ENCODE measurements at places on chromosomes 1 and 21.

- DNase-seq: no peak
- H3K36me3 ChIP-seq: no peaks in the 10 kb centered on the region
- H3K27ac ChIP-seq: no peak overlapping the region
- H3K4me3 ChIP-seq: no peak overlapping the region
- H3K27me3 ChIP-seq: no peaks in the 10 kb centered on the region
Observed at GRCh38 chr1:65197636-65198035, 49.6 kb downstream of the AK4 start.

DNA sequence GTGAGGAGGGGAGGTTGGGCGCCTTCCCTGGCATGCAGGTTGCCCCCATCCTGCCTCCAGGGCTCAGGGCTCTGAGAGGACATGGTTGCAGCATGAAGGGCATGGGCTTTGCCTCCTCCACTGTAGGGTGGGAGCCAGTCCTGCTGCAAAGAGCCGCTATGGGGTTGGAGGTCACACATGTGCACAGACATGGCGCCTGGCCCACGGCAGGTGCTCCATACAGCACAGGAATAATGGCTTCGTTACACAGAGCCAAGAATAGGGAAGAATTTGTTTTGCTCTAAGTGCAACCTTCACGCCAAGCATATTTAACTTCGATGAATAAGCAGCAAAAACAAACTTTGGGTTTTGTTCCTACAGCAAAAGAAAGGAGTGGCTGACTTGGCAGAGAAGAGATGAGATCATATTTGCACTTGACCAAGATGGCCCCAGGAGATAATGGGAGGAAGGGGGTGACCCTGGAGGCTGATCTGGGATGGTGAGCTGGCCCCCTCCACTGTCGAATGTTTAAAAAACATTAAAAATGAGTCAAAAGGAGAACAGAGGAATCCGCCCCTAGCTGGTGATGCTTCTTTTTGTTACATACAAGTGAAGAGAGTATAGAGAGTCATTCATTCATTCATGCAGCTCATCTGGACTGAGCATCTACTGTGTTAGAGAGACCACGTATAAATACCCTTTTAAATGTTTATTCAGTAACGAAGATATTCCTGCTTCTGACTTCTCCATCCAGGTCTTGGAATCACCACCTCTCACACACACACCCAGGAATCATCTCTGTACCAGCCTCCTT is 12.4 kb upstream of the C2CD2 start:
- H3K27me3 ChIP-seq: no peaks in the 10 kb centered on the region
- H3K27ac ChIP-seq: no peak overlapping the region
- no peaks in the 10 kb centered on the region for H3K36me3 ChIP-seq
- no peaks in the 10 kb centered on the region for H3K4me1 ChIP-seq
- H3K4me3 ChIP-seq: no peak overlapping the region

GRCh38 chr21:14353231-14353630 is 29.7 kb downstream of the HSPA13 start:
- no peaks in the 10 kb centered on the region for H3K27me3 ChIP-seq
- no peak overlapping the region for H3K4me3 ChIP-seq
- no peak overlapping the region for H3K27ac ChIP-seq
- no peaks in the 10 kb centered on the region for H3K36me3 ChIP-seq
- DNase-seq: no peak

DNA sequence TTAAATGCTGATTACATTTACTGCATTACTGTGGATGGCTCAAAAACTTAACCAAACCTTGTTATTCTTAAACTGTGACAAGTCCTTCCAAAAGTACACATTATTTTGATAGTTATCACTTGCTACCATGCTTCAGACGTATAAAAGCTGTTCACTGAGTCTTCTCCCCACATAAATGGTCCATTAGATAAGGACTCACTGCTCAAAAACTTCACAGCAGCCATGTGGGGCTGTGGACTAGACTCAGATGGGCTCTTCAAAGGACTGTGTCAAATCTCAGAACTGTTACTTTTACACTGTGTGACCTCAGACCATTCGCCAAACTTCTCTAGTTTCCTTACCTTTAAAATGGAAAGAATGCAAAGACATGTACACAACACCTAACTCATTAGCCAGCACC is 11.6 kb downstream of the SCAF4 start:
- H3K4me3 ChIP-seq: no peak overlapping the region
- no peaks in the 10 kb centered on the region for H3K4me1 ChIP-seq
- no peaks in the 10 kb centered on the region for H3K36me3 ChIP-seq
- H3K27me3 ChIP-seq: no peaks in the 10 kb centered on the region

DNA sequence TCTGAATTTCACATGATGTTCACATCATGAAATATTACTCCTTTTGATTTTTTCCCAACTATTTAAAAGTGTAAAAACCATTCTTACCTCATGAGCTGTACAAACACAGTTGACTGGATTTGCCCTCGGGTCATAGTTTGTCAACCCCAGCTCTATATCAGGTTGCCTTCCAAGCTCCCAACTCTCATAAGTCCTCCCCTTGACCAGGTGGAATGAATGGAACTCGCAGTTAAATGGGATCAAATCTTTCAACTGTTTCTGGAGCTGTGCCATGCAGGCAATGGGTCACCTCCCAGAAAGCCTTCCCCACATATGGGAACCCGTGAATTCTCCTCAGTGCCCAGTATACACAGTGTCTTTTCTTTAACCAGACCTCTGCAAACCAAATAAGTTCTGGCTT is 169.8 kb upstream of the FOXD3 start:
- no peak overlapping the region for H3K27ac ChIP-seq
- H3K27me3 ChIP-seq: no peaks in the 10 kb centered on the region
- no peak for DNase-seq
- no peaks in the 10 kb centered on the region for H3K36me3 ChIP-seq

DNA sequence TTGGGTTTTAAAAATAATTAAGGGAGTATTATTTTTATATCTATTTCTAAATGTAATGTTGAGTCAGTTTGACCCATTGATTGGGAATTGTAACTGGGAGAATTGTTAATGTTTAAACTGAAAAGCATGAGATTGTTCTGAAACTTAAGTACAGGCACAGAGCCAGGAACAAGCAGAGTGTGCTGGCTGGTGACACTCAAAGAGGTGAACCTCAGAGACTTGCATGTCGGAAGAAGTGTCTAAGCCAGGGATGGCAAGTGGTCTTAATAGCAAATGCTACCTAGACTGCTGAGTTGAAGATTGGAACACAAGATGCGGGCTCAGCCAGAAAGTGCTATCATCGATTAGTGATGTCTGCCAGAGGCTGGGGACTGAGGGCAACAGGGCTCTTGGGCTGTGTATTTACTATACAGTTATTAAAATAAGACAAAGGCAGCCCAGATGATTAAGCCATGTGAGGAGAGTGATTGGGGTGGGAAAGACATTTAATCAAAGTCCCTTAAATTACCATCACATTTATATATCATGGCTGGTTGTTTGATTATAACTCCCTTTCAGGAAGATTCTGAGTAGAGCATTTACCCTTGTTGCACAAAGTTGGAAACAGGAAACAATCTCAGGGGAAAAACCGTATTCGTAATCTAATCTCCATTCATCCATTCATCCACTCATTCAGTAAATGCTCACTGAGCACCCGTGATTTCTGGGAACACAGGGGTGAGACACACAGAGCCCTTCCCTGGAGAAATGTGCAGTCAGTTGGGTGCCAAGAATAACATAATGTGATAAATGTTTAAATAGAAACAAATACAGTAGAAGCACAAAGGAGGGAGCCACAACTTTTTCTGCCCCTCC is 42.8 kb downstream of the C8A start:
- no peaks in the 10 kb centered on the region for H3K36me3 ChIP-seq
- no peak for DNase-seq
- no peak overlapping the region for H3K4me3 ChIP-seq
- no peaks in the 10 kb centered on the region for H3K4me1 ChIP-seq

DNA sequence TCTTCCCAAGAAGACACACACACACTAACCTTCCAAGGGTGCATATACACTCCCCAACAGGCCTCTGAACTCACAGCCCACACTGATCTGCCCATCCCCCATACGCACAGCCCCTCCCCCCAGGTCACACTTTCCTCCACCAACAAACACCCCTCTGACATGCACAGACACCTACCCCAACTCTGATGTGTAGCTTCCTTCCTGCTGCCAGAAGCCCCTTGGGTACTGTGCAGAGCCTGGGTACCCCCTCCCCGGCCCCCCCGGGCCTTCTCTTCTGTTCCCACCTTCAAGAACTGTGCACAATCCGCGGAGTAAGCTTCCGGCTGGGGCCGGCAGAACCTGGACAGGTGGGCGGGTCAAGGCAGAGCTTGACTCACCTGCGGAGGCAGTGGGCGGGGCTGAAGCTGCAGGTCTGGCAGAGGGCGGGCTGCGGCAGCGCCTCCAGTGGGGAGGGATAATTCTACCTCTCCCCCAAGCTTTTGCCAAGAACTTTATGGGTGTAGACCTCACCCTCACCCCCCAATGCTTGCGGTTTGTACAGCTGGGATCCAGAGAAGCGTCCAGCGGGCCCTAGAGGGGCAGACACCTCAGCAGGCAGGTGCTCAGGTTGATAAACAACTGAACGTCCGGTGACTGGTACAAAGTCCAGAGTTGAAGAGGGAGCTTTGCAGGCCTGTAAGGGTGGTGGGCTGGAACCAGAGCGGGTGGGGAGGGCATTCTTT is at the start of gene C1orf210:
C1orf210 (minus strand) TSS at position 313 of the 722 bp plus-strand sequence. CDS start 2,311 bp downstream, outside the sequence.
- H3K27ac ChIP-seq: no peak within 1 kb of the TSS
- H3K4me1 ChIP-seq: peaks cover 7% of the 10 kb centered on the region
- H3K27me3 ChIP-seq: no peaks in the 10 kb centered on the region

- no peaks in the 10 kb centered on the region for H3K27me3 ChIP-seq
- DNase-seq: peak; percentile 73
- H3K4me3 ChIP-seq: no peak overlapping the region
- no peaks in the 10 kb centered on the region for H3K36me3 ChIP-seq
- no peak overlapping the region for H3K27ac ChIP-seq
Observed at GRCh38 chr1:113146242-113147072, 73.5 kb downstream of the LRIG2 start.

DNA sequence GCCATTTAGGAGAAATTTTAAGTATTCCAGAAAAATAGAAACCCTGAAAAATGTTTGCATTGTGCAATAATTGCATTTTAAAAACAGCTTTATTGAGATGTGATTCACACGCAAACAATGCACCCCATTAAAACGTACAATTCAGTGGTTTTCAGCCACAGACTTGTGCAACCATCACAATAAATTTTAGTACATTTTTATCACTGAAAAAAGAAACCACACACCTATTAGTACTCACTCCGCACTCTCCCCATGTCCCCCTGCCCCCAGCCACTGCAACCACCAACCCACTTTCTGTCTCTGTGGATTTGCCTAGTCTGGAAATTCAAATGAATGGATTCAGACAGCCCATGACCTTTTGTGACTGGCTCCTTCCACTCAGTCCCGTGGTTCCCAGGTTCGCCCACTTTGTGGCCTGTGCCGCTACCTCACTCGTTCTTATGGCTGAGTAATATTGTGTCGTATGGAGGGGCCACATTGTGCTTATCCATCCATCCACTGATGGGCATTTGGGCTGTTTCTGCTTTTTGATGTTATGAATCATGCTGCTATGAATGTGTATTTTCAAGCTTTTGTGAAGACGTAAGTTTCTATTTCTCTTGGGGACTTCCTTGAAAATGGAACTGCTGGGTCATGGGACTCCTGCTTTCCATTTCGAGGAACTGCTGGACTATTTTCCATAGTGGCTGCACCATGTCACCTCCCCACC is 147.7 kb upstream of the ARHGEF16 start:
- H3K4me1 ChIP-seq: no peaks in the 10 kb centered on the region
- no peak overlapping the region for H3K27ac ChIP-seq
- H3K4me3 ChIP-seq: no peak overlapping the region
- no peak for DNase-seq
- H3K36me3 ChIP-seq: no peaks in the 10 kb centered on the region
- H3K27me3 ChIP-seq: no peaks in the 10 kb centered on the region
